ENCODE measurements at places on chromosomes 2 and 18. TPM values are rescaled to one million over a fixed set of nuclear protein-coding genes. Genes with fewer than 3 reads are reported as not detected.

GRCh38 chr18:50790241-50790640 lies 29.6 kb downstream of the MRO start:
- H3K4me3 ChIP-seq = no peak overlapping the region
- DNase-seq = no peak
- H3K4me1 ChIP-seq = no peaks in the 10 kb centered on the region
- no peaks in the 10 kb centered on the region for H3K36me3 ChIP-seq
- peaks cover 4% of the 10 kb centered on the region for H3K27me3 ChIP-seq
- no peak overlapping the region for H3K27ac ChIP-seq

GRCh38 chr18:75868031-75868430 lies 440.5 kb upstream of the SMIM21 start:
- H3K27ac ChIP-seq = no peak overlapping the region
- H3K4me3 ChIP-seq = no peak overlapping the region
- H3K4me1 ChIP-seq = no peaks in the 10 kb centered on the region
- H3K36me3 ChIP-seq = no peaks in the 10 kb centered on the region
- H3K27me3 ChIP-seq = peaks cover 3% of the 10 kb centered on the region

GRCh38 chr2:68832233-68832869 lies 38.8 kb downstream of the BMP10 start:
- no peaks in the 10 kb centered on the region for H3K27me3 ChIP-seq
- peak; percentile 75 for DNase-seq
- H3K27ac ChIP-seq = peak overlapping the region; percentile 84

DNA sequence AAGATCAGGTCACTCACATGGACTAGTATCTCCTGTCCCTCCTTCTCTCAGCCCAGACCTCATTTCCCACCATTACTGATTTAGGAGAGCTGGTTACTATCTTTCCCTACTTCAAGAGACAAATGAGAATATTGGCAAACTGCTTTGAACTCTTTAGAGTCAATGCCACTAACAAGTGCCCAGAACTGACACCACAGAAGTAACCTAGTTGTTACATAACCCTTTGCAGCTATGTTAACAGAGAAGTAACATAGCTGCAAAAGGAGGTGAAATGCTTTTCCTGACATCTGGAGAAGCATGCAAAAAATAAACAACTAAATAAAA lies 30.0 kb downstream of the TGFA start:
- no peaks in the 10 kb centered on the region for H3K36me3 ChIP-seq
- no peaks in the 10 kb centered on the region for H3K27me3 ChIP-seq
- no peak for DNase-seq
- no peak overlapping the region for H3K4me3 ChIP-seq
- peaks cover 18% of the 10 kb centered on the region for H3K4me1 ChIP-seq

GRCh38 chr2:122261911-122262310 lies 506.5 kb downstream of the TSN start:
- H3K36me3 ChIP-seq = no peaks in the 10 kb centered on the region
- H3K27me3 ChIP-seq = no peaks in the 10 kb centered on the region
- no peak overlapping the region for H3K4me3 ChIP-seq
- no peak for DNase-seq

DNA sequence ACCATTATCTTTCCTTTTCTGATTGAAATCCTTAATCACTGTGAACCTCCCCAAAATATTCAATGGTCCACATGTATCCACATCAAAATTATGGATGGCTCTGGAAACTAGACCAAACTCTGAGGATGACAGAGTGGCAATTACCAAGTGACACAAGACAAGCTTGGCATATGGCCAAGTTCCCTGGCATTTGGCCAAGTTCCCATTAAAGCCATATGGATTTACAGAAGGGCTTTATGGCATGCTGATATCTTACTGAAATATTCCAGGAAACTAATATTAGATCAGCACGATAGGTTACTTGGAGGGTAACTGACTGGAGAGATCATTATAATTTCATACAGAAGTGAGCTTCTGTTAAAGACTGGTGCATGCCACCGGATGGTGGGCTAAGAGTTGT lies 21.9 kb upstream of the CERS6 start:
- H3K27ac ChIP-seq = no peak overlapping the region
- no peaks in the 10 kb centered on the region for H3K27me3 ChIP-seq
- no peak overlapping the region for H3K4me3 ChIP-seq
- H3K36me3 ChIP-seq = no peaks in the 10 kb centered on the region
- H3K4me1 ChIP-seq = peaks cover 35% of the 10 kb centered on the region

DNA sequence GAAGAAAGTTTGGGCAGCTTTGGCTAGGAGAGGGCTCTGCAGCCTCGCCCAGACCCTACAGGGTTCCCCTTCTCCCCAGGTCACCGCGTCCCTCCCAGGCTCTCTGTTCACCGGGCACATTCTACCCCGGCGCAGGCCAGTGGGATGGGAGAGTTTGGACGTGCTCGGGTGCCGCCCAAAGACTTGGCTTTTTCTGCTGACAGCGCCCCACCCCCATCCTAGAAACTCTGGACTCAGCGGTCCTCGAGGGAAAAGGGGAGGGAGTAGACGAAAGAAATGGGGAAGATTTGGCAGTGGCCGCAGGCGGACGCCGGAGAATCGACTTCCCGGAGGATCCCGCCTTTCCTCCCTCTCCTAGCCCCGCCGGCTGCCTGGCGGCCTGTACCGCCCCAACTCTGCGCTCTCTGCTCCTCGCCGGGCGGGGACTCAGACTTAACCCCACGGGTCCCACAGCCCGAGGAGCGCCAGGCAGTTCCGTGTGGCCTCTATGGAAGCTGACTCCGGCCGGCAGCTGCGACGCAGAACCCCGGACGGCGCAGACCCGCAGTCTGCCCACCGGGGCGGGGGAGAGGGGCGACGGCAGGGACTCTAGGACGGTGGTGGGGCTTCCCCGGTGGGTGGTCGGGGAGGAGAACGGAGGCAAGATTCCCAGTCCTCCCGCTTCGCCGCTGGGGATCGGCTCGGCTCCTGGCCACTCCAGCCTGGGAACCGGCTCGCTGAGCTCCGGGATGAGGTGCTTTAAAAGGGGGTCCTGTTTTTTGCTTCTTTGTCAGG lies 863 bp upstream of the SIX2 start:
- no peak overlapping the region for H3K27ac ChIP-seq
- H3K36me3 ChIP-seq = no peaks in the 10 kb centered on the region
- peaks cover 76% of the 10 kb centered on the region for H3K27me3 ChIP-seq
- no peak for DNase-seq

GRCh38 chr2:17915811-17916518 lies 37.5 kb downstream of the KCNS3 start:
- H3K4me3 ChIP-seq = no peak overlapping the region
- peaks cover 5% of the 10 kb centered on the region for H3K27me3 ChIP-seq
- H3K27ac ChIP-seq = no peak overlapping the region
- no peaks in the 10 kb centered on the region for H3K4me1 ChIP-seq

DNA sequence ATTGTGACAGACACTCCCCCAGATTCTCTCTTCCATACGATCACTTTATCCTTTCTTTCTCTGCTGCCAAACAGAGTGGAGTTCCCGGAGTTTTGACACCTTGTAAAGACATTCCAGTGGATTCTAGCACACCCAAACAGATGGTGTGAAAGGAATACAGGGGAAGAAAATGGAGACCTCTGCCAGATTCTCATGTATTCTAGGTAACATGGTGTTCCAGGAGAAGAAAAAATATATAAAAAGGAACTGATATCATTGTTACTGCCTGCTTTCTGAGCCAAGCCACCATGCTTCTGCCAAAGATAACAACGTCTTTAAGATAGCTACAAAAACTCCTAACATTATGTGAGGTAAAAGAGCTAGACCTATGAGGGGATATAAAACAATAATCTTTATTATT lies 136.5 kb downstream of the TXNL1 start:
- no peak for DNase-seq
- H3K27ac ChIP-seq = no peak overlapping the region
- H3K36me3 ChIP-seq = no peaks in the 10 kb centered on the region
- peaks cover 3% of the 10 kb centered on the region for H3K27me3 ChIP-seq
- H3K4me1 ChIP-seq = no peaks in the 10 kb centered on the region

The SLC5A7 gene
- not detected for total RNA-seq

The LHCGR gene
- not detected for total RNA-seq
